T-helper 2 cell (primary cell): ENCODE measurements at places on chromosomes 7 and 10.

GRCh38 chr7:137305901-137306621 is 37.5 kb downstream of the PTN start:
- no peak for DNase-seq

- DNase-seq = no peak
Measured at GRCh38 chr7:129843978-129844840, 108.6 kb downstream of the UBE2H start.

DNA sequence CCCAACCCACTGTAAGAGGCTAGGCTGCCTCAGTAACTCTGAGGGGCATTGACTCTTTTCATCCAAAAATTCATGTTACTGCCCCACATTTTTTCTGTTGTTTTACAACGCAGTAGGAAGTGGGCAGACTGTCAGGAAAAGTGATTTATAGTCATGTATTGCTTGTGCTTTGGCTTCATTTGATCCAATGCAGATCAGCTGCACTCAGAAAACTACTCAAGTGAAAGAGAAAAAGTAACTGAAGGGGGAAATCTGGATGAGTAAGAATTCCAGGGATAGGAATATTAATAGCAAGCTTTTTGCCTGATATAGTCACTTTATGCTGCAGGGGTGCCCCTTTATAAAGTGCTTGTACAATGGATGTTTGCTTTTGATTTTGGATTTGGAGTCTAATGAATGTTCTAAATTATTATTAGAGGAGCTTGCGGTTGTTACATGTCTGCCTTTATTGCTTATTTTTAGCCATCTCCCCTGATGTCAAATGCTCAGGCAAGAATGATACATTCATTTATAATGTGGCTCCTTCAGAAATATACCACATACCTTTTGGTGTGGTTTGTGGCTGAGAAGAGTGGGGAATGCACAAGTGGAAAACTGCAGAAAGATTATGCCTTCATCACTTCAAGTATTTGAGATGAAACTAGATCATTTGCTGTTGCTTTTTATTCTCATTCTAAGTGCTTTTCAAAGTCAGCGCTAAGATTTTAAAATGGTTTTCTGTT is 86.1 kb downstream of the EGFR start:
- no peak for DNase-seq

DNA sequence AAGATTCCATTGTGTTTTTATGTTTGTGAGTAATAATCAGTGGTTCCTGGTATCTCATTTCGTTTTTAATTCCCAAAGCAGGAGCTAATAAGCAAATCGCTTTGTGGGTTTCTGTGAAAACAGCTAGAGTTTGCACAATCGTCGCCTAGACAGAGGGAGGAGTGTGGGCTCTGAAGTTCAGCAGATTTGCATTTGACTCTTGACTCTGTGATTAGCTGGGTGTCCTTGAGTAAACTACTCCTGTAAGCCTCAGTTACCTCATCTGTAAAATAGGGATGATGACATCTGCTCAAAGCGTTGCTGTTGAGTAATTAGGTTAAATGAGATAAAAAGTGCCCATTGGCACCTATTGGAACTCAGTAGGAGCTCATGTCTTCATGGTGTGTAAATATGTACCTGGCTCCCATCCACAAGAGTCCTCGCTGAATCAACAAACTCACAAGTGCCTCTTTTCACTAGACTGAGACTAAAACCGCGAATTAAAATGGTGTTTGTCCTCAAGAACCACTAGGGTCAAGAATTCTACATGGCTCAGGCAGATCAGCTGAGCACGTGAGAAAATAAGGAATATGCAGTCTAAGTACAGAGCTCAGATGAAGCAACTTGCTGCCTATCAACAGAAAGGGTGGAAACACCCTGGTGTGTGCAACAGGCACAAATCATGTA is 385.8 kb upstream of the C7orf33 start:
- no peak for DNase-seq

- DNase-seq = peak; percentile 82
Measured at GRCh38 chr7:8386926-8387550, 46.4 kb upstream of the NXPH1 start.

DNA sequence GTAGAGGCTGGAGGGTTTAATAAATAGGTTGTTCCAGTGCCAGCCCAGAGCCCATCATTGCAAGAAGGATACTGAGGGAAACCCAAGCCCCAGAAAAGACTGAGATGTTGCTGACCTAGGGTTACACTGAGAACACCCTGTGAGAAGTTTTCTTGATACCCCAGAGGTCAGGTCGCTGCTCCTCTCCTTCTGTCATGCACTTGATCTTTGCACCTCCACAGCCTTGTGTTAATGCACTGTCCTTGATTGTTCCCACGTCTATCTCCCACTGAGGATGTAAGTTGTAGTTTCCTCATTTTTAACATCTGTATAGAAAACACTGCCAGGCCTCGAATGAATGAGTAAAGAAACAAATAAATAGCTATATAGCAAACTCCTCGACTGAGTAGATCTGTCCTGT is 195.3 kb upstream of the AHR start:
- DNase-seq = no peak
